IMR-90 (cell line): ENCODE measurements at places on chromosomes 2 and 18. TPM values are rescaled to one million over a fixed set of nuclear protein-coding genes. Genes with fewer than 3 reads are reported as not detected.

DNA sequence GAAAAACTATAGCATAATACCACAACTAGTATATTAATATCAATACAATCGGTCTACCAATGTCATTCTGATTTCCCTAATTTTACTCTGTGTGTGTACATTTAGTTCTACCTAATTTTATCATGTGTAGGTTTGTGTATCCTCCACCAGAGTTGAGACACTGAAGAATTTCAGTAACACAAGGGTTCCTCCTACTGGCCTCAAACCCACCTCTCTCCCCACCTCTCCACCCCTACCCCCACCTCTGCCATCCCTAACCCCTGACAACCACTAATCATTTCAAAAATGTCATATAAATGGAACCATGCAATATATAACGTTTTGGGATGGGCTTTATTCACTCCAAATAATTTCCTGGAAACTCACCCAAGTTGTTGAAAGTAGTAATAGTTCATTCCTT, 117.9 kb downstream of the LYPD6 start:
- H3K4me3 ChIP-seq: no peak overlapping the region
- H3K27ac ChIP-seq: no peak overlapping the region
- no peak for DNase-seq
- H3K4me1 ChIP-seq: no peaks in the 10 kb centered on the region
- no peaks in the 10 kb centered on the region for H3K27me3 ChIP-seq

The SKOR2 gene
- not detected in 2 replicates for total RNA-seq

The TDRD15 gene
- total RNA-seq: not detected in 2 replicates

DNA sequence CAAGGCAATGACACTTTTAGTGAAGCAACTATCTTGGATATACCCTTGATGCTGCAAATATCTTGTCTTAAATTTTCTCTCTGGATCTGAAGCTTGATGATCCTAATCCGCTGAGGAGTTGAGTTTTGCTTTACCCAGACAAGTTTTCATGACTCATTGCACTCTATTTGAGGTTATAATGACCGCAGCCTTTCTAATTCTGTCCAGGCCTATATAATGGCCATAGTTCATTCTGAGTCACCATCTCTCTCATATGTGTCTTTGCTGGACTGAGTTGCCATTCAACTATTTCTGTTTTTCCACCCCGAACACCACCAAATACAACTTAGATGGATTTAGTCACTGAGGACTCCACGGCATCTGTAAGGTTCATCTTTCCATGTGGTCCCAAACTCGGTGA, 802.1 kb upstream of the FAM98A start:
- no peak overlapping the region for H3K4me3 ChIP-seq
- H3K4me1 ChIP-seq: no peaks in the 10 kb centered on the region
- no peaks in the 10 kb centered on the region for H3K27me3 ChIP-seq
- H3K27ac ChIP-seq: no peak overlapping the region

DNA sequence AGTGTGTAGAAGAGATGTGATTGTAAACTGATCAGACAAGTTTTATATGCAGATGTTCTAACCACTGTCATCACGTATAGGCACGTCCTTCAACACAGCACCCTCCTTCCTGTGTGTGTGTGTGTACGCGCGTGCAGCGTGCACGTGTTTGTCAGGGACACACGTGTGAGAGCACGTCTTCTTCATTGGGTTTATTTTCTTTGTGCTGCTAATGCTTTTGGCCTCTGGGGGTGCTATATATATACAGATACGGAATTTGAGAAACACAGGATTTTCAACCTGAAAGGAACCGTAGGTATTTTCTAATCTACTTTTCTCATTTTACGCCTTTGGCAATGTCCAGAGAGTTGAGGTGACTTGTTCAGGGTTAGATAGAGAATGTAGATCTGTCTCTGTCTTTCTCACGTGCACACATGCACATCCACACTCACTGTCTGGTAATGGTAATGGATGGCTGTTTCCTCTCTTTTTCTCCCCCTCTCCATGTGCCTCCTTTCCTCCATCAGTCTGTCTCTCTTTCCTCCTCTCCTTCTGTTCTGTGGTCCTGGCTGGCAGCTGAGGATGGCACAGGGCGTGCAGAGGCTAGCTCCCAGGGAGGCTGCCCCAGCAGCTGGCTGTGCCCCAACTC, 13.4 kb upstream of the CELF4 start:
- peak; percentile 33 for DNase-seq
- no peaks in the 10 kb centered on the region for H3K36me3 ChIP-seq
- H3K27ac ChIP-seq: no peak overlapping the region
